ENCODE measurements at places on chromosomes 11 and 22.
A peak's percentile ranks its signal among the peaks of the same experiment; 100 is the strongest.

- DNase-seq = no peak
Observed at GRCh38 chr11:36389811-36390210, 93.7 kb downstream of the PRR5L start.

DNA sequence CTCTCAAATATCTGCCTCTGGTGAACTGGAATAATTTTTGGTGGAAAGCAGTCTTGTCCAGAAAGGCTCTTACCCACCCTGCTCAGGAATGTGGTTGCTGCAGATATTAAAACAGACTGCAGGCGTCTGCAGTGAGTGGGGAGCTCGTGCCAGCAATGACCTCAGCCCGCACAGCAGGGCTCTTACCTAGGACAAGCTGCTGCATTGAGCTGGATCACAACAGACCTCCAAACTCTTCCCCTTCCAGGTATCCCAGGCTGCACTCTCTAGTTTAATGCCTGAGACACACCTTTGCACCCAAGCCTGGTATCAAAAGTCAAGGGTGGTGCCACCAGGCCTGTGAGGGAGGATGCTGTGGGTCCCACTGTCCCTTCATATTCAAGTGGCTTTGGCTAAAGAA, 69.7 kb upstream of the CDON start:
- no peak for DNase-seq

- no peak for DNase-seq
Observed at GRCh38 chr11:64803846-64804345, 882 bp upstream of the MAP4K2 start.

GRCh38 chr22:46374663-46375474, 39.4 kb downstream of the TRMU start:
- DNase-seq = no peak

GRCh38 chr11:131373095-131373725, 2.8 kb downstream of the NTM start:
- no peak for DNase-seq

- DNase-seq = no peak
Observed at GRCh38 chr22:45775569-45776312, 104.1 kb downstream of the ATXN10 start.

DNA sequence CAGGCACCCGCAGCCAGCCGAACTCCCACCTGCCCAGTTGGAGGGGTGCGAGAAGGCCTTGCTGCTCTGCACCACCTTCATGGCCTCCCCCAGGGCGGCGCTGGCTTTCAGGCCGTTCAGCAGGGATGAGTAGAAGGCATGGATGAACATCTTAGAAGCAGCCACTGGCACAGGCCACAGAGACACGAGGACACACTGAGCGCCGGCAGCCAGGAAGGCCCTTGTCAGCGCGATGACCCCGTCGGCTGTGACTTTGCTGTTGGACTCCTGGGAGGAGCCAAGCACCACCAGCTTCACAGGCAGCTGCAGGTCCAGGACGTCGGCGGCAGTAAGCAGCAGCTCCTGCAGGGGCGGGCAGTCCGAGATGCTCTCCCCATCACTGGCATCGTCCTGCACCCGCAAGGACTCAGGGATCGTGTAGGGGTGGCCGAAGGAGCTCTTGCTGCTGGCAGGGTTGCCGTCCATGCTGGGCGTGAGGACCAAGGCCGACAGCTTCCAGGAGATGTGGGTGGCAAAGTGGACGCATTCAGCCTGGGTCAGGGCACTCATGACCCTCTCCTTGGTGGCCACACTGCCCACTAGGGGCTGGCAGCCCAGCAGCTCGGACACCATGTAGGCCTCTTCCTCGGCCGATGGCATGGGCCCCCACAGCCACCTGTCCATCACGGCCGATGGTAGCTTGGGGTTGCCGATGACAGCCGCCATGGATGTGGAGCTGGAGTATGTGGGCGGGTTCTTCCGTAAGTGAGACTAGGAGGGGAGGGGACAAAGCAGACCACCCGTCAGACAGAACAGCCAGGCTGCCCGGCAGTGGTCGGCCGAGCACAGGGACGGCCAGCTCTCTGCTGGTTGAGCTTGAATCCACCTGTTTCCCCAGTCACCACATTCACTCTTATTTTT, 79.7 kb upstream of the PITPNB start:
- no peak for DNase-seq

GRCh38 chr11:69391192-69392103, 90.0 kb upstream of the LINC01488 start:
- DNase-seq = no peak

- no peak for DNase-seq
Observed at GRCh38 chr11:6440906-6441358, at the start of gene HPX. Gene HPX, minus strand, starts transcription at chr11:6440987. Its CDS starts 24 bp downstream, at chr11:6440963.

GRCh38 chr11:107018902-107019493, 722 bp upstream of the GUCY1A2 start:
- DNase-seq = peak; percentile 84
